MV-4-11 (cell line): ENCODE measurements at places on chromosomes 1 and 21.

DNA sequence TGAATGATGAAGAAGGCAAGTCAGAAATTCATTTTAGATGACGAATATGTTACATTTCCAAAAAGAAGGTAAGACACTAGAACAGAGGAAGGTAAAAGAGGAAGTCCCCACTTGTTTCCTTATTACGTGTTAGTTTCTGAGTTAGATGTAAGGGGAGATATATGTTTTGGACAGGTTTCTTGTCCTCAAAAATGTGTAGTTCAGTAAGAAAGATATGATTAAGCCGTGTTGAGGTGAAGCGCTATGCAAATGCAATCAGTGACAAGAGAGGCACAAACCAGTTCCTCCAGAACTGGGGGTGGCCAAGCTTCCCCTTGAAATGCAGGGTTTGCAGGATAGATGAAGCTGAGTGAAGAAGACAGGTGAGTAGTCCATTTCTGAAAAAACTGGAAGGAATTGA, 293.3 kb upstream of the RUNX1 start:
- peak; percentile 42 for DNase-seq

- DNase-seq, result peak; percentile 65
Measured at GRCh38 chr1:116259663-116260062, 113.4 kb upstream of the ATP1A1 start.

GRCh38 chr1:106944721-106945120, 111.8 kb upstream of the PRMT6 start:
- DNase-seq, result no peak

- DNase-seq, result no peak
Measured at GRCh38 chr1:245458234-245458633, 303.4 kb downstream of the KIF26B start.

GRCh38 chr1:36872126-36872754, 162.1 kb downstream of the GRIK3 start:
- DNase-seq, result no peak

- DNase-seq, result no peak
Measured at GRCh38 chr1:68322096-68322495, 89.8 kb upstream of the WLS start.

DNA sequence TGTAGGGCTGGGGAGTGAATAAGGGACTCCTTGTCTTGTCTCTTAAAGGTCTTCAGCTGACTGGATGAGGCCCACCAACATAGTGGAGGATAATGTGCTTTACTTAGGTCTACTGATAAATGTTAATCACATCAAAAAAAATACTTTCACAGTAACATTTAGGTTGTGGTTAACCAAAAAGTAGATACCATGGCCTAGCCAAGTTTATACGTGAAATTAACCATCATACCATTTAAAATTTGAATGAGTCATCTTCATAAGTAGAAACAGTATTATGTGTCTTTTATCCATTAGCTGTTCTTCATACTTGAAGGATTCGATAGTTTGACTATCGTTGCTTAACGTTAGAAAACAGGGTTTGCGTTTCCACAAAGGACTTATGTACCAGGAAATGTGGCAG, 80.9 kb downstream of the MTR start:
- no peak for DNase-seq

- no peak for DNase-seq
Measured at GRCh38 chr1:32967888-32968568, 3.4 kb upstream of the RNF19B start.

- DNase-seq, result no peak
Measured at GRCh38 chr1:234327577-234328164, 45.6 kb upstream of the COA6 start.

DNA sequence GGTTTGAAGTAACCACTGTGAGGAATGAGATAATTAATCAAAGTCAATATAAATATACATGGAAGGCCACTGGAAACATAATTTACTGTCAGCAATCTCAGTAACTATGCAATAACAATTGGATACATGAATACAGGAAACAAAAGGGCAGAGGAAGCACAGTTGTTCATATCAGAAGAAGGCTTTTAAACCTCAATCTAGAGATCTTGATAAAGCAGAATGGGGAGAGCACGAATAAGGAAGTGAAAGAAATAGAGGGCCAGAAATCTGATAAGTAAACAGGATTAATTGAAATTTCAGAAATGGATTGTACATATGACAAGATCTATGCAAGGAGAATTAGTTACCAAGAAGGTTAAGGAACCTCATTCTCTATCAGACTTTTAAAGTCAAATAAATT, 93.0 kb downstream of the EVI5 start:
- peak; percentile 28 for DNase-seq

GRCh38 chr1:42168763-42169162, 4.2 kb upstream of the GUCA2A start:
- no peak for DNase-seq

- no peak for DNase-seq
Measured at GRCh38 chr1:95021805-95022643, 50.7 kb downstream of the ALG14 start.

DNA sequence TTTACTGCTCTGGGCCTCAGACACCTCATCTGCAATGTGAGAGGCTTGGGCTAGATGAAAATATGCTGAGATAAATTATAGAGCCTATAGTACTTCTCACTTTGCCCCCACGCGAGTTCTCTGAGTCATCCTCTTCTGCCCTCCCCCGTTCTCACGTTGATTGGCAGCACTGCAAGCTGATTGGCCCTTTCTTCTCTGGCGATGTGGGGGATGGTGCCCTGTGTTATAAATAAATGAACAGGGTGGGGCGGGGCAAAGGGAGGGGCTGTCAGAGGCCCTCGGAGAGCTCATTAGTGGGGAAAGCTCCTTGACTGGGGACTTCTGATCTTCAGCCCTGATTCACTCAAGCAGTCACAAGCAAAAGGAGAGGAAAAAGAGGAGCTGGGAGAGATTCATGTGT, 64.3 kb upstream of the ZC3H12A start:
- DNase-seq, result peak; percentile 26
